ENCODE measurements at places on chromosomes 5 and 9. TPM values are rescaled to one million over a fixed set of nuclear protein-coding genes. Genes with fewer than 3 reads are reported as not detected.

GRCh38 chr9:2623288-2624050 is 1.9 kb downstream of the VLDLR start:
- peak; percentile 72 for DNase-seq

GRCh38 chr9:87520172-87520683 is 22.6 kb downstream of the DAPK1 start:
- DNase-seq = no peak

DNA sequence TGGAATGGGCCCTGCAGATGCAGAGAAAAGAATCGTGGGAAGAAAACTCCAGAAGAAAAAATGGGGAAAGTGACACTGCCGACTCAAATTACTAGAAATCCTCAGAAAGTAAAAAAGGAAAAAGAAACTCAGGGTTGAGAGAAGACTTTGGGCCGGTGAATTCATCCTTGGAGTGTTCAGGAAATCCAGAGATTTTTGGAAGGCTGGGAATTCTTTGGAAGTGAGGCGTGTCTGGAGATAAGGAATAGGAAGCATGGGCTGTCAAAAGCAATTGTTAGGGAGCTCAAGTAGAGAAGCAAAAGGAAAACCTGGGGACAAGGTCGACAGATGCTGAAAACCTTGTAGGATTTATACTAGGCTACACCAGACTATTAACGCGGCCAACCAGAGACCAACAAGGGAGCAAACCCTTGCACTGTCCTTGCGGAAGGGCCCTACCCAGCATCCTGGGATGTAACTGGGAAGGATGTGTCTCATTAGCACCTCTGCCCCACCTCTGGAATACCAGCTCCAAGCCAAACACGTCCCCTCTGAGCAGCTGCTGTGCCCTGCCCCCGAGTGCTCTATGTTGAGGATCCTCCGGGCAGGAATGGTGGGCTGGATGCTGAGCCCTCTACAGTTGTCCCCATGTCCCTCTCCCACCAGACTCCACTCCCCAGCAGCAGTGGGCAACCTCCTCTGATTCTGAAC is 11.6 kb downstream of the DAB2IP start:
- no peak for DNase-seq

- DNase-seq = no peak
Measured at GRCh38 chr5:33146881-33147280, 293.9 kb upstream of the TARS1 start.

- DNase-seq = peak; percentile 56
Measured at GRCh38 chr9:21154018-21154608, 12.3 kb downstream of the IFNA21 start.

- DNase-seq = no peak
Measured at GRCh38 chr5:107331312-107331711, 339.4 kb downstream of the EFNA5 start.

DNA sequence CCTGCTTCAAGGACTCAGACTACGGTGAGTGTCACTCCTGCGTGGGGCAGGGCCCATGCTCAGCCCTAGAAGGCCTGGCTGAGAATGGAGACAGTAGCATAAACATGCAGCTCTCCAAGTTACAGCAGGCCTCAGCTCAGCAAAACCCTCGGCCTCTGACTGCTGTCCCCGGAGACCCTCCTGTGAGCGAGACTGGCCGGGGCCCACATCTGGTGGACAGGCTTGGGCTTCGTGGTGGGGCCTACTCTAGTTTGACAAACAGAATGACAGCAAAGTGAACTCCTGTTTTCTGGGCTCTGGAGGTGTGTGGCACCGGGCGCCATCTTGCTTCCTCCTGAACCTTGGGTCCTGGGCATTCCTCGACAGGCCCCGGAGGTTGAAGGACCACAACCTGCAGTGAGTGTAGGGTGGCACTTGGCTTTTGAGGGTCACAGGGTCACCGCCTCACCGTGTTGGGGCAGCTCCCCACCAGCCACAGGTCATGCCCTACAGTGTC is 97.5 kb downstream of the PHF2 start:
- no peak for DNase-seq

DNA sequence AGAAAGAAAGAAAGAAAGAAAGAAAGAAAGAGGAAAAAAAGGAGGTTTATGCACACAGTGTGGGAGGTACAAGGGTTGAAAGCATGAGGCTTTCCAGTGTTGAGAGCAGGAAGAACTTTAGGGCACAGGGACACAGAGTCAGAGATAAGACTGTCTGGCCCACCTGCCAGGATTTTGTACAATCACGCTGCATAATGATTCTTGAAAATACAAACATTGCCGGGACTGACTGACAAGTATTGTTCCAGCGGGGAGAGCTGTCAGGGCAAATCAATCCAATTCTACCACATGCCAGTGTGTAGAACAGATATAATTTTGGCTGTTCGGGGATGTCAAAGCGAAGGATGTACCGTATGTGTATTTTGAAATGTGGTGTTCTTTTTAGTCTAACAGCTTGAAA is 254.7 kb downstream of the NTRK2 start:
- no peak for DNase-seq

FGF10 gene
- total RNA-seq = not detected

PLPP7 gene
- total RNA-seq = 1.1 TPM

GRM6 gene
- not detected for total RNA-seq

CSF2 gene
- total RNA-seq = not detected

EIF4E1B gene
- not detected for total RNA-seq

LCN9 gene
- not detected for total RNA-seq

SKIC3 gene
- 87.3 TPM for total RNA-seq

All from SK-MEL-5 (cell line).